ENCODE measurements at places on chromosomes 2 and 18.

DNA sequence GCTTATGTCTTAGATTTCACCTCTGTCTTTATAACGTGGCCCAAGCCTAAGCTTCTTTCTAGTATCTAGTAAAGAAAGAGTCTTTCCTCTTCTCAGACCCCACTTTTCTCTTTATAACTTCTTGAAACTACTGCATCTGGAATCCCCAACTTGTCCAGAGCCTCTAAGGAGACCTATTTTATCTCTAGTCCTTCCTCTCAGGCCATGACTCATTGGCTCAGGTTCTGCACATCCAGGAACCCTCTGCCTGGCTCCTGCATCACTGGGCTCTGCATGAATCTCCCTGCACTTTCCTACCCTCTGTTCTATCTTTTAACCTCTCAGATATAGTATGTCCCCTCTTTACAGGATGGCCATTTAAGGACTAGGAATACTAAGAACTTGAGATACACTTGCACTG lies 124.7 kb downstream of the DNAH6 start:
- DNase-seq: no peak

GRCh38 chr2:142868229-142868762 lies 9.2 kb upstream of the KYNU start:
- DNase-seq: no peak

GRCh38 chr2:171411791-171412483 lies 21.9 kb downstream of the METTL8 start:
- DNase-seq: no peak

GRCh38 chr18:13620206-13620672 lies 106.1 kb downstream of the FAM210A start:
- no peak for DNase-seq

- DNase-seq: peak; percentile 37
These were observed 643 bp downstream of the PLCL1 start for GRCh38 chr2:197804758-197805714.

DNA sequence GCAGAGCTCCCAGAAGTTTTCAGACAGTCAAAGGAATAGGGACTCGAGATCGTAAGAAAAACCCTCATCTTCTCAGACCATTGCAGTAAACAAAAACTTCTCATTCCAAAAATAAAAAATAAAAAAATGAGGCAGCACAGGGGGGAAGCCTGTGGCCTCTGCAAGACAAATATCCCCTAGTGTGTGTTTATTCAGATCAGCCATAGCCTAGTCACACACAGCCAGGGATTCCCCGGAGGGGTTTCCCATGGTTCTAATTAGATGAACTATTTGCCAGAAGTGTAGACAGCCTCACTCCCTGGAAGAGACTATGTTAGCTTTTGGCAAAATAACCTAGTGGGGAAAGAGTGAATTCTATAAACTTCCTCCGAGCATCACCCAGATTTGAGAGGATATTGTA lies 122.9 kb upstream of the KLF7 start:
- peak; percentile 20 for DNase-seq

DNA sequence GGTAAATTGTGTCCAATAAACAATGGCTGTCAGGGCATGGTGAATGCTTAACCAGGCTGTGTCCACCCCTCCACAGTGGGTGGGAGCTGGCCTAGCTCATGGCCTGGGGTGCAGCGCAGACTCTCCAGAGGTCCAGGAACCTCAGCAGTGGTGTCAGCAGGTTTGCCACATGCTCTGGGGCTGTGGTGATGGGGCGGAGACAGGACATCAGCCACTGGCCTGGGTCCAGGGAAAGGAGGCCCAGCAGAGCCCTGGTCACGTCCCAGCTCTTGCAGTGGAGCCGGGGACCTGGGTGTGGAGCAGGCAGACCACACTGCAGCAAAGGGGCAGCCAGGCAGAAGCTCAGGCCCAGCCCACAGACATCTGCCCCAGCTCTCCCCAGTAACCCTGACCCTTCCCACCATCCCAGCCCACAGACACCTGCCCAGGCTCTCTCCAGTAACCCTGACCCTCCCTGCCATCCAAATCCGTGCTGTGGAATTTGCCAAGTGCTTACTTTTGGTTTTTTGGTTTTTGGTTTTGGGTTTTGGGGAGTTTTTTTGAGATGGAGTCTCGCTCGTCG lies 13.8 kb upstream of the KIF1A start:
- no peak for DNase-seq

DNA sequence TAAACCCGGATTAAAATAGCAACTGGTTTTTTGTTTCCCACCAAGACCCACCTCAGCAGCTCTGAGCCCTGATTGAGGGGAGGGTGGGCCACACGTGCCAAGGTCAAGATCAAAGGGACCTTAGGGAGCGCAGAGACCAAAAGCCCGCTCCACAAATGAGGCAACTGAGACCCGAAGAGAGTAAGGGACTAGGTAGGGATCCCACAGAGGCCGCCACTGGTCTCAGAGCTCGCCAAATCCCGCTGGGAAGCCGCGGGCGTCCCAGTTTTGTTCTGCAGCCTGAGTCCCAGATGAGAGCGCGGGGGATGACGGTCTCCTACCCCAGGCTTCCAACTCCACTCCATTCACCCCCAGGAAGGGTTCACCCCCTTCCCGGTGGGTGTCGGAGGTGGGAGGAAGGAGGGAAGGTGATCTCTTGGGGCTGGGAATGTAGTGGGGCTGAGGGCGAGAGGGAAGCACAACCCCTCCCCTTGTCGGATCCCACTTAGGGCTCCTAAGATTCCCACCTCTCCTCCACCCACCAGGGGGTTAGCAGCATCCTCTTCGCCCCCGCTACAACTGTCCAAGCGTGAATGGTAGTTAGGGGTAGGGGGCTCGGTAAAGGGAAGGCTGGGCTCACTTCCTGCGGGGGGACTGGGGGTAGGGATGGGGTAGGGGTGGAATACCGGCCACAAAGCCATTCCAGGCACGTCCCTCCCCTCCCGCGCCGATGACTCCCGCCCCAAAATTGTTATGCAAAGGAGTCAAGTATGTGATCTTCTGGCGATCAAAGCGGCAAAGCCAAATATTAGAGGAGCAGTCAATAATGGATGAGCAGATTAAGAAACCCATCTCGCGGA lies 7.3 kb upstream of the EN1 start:
- DNase-seq: no peak

GRCh38 chr18:77859634-77860033 lies 610.0 kb downstream of the GALR1 start:
- no peak for DNase-seq

GRCh38 chr2:71614976-71615766 lies 161.8 kb downstream of the DYSF start:
- no peak for DNase-seq

- DNase-seq: no peak
These were observed 17.9 kb downstream of the TMEM127 start for GRCh38 chr2:96247896-96248295.

GRCh38 chr2:107235491-107236254 lies 349.7 kb upstream of the ST6GAL2 start:
- DNase-seq: no peak

Measured in stimulated activated CD4-positive, alpha-beta T cell treated with anti-CD3 and anti-CD28 coated beads, Interleukin-4, amount 100 ng/mL, for 24 hours (primary cell).